ENCODE measurements at places on chromosomes 5 and 9. TPM values are rescaled to one million over a fixed set of nuclear protein-coding genes. Genes with fewer than 3 reads are reported as not detected.

GRCh38 chr9:72441848-72442607 is 77.0 kb upstream of the ZFAND5 start:
- no peak overlapping the region for H3K4me3 ChIP-seq
- H3K27me3 ChIP-seq: no peaks in the 10 kb centered on the region
- no peak overlapping the region for H3K27ac ChIP-seq
- peaks cover 33% of the 10 kb centered on the region for H3K4me1 ChIP-seq
- no peaks in the 10 kb centered on the region for H3K36me3 ChIP-seq
- no peak for DNase-seq

Gene SUSD3
- 25.0 TPM for total RNA-seq

Gene LHFPL2
- 24.8 TPM for total RNA-seq

GRCh38 chr5:179243333-179243732 is 101.9 kb downstream of the ADAMTS2 start:
- H3K36me3 ChIP-seq: no peaks in the 10 kb centered on the region
- peaks cover 32% of the 10 kb centered on the region for H3K4me1 ChIP-seq
- no peaks in the 10 kb centered on the region for H3K27me3 ChIP-seq
- peak overlapping the region; percentile 74 for H3K27ac ChIP-seq
- H3K4me3 ChIP-seq: no peak overlapping the region
- no peak for DNase-seq

DNA sequence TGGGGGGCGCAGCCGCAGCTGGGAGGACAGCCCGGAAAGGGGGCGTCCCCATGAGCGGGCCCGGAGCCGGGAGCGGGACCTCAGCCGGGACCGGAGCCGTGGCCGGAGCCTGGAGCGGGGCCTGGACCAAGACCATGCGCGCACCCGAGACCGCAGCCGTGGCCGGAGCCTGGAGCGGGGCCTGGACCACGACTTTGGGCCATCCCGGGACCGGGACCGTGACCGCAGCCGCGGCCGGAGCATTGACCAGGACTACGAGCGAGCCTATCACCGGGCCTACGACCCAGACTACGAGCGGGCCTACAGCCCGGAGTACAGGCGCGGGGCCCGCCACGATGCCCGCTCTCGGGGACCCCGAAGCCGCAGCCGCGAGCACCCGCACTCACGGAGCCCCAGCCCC is 47.0 kb downstream of the TJP2 start:
- no peak for DNase-seq
- H3K4me1 ChIP-seq: no peaks in the 10 kb centered on the region
- H3K27me3 ChIP-seq: no peaks in the 10 kb centered on the region
- H3K4me3 ChIP-seq: no peak overlapping the region
- H3K36me3 ChIP-seq: peaks cover 20% of the 10 kb centered on the region

GRCh38 chr9:91503673-91504081 is 80.0 kb upstream of the NFIL3 start:
- no peaks in the 10 kb centered on the region for H3K4me1 ChIP-seq
- no peak for DNase-seq

Gene ANKRD18B
- total RNA-seq: 5.9 TPM

DNA sequence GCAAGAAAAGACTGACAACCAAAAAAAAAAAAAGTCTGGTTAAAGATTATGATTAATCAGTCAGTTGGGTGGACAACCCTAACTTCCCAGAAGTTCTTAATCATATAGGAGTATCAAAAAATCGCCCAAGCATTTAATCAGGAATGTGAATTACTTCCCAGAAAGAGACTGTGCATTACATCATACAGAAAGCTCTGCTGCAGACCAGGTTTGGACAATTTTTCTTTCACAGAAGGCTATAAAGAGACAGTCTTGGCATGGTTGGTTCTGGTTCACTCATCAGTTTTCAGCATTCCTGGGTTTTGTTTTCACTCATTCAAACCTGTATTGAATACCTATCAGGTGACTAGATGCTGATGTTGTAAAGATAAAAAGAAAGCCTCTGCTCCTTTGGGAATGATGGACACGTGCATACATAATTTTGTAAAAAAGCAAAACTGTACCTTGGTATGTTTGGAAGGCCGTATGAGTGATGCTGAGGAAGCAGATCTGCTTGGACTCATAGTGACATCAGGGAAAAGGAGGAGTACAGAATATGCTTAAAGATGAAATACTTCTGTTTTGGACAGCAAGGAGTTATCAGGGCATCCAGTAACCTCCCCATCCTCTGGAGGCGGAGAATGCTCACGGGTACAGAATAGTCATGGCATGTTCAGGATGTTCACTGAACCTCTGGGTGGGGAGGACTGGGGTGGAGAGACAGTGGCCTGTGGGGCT is 178.4 kb downstream of the GNA14 start:
- H3K4me1 ChIP-seq: no peaks in the 10 kb centered on the region
- H3K4me3 ChIP-seq: no peak overlapping the region
- DNase-seq: no peak
- no peaks in the 10 kb centered on the region for H3K36me3 ChIP-seq

GRCh38 chr5:111585291-111585690 is 73.0 kb upstream of the STARD4 start:
- peaks cover 7% of the 10 kb centered on the region for H3K4me1 ChIP-seq
- H3K36me3 ChIP-seq: no peaks in the 10 kb centered on the region
- no peak overlapping the region for H3K27ac ChIP-seq
- DNase-seq: no peak
- no peak overlapping the region for H3K4me3 ChIP-seq
- H3K27me3 ChIP-seq: no peaks in the 10 kb centered on the region

Gene CCDC187
- total RNA-seq: not detected

GRCh38 chr9:115593587-115594091 is 475.7 kb upstream of the TNC start:
- no peaks in the 10 kb centered on the region for H3K27me3 ChIP-seq
- H3K36me3 ChIP-seq: no peaks in the 10 kb centered on the region
- no peak overlapping the region for H3K4me3 ChIP-seq
- H3K4me1 ChIP-seq: peaks cover 23% of the 10 kb centered on the region
- no peak overlapping the region for H3K27ac ChIP-seq

Gene KCNMB1
- 4.9 TPM for total RNA-seq

DNA sequence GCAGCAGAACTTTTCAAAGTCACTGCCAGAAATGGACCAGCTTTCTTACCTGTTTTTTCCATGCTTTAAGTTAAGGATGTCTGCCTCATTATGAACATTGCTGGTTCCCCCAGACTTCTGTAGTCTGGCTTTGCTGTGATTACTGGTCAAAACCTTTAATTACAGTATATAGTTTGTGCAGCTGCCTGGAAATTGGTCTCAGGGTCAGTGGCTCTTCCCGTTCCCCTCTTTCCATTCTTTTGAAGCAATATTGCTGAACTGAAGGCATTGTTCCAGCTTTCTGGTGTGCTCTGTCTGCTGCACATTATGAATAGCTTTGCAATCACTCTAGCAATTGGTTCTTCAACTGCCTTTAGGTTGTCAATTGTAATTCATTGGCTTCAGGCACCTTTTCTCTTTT is 206.5 kb downstream of the ARL15 start:
- H3K4me1 ChIP-seq: no peaks in the 10 kb centered on the region
- no peak overlapping the region for H3K27ac ChIP-seq
- no peak for DNase-seq
- H3K36me3 ChIP-seq: no peaks in the 10 kb centered on the region

GRCh38 chr5:176642675-176643490 is 4.4 kb upstream of the TSPAN17 start:
- peaks cover 10% of the 10 kb centered on the region for H3K4me1 ChIP-seq
- no peak overlapping the region for H3K27ac ChIP-seq
